Posterior cingulate gyrus (tissue), 11 donors: ENCODE measurements at places on chromosomes 3 and 15.

GRCh38 chr3:192188218-192188835 lies 539.0 kb downstream of the FGF12 start:
- DNase-seq, result no peak

GRCh38 chr3:106129939-106130338 lies 261.1 kb upstream of the CBLB start:
- no peak for DNase-seq

DNA sequence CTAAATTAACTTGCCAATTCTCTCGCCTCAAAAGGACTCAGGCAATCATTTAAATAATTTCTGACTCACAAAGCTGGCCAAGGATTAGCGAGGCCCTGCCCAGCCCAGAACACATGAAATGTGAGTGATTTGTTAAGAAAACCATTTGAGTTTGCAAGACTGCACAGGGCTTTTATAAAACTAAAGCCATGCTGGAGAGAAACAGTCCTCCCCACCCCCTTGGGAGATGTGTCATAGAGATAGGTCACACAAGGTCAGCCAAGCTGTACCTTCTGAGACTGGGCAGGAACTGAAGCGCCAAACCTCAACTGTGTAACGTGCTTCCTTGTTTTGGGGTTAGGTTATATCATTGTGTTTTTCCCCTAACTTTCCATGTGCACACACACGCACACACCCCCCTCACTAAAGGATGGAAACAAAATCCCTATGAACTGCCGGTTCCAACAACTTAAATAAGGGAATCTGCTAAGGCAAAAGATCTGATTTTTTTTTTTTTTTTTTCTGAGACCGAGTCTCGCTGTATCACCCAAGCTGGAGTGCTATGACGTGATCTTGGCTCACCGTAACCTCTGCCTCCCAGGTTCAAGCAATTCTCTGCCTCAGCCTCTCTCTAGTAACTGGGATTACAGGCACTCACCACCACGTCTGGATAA lies 8.1 kb downstream of the SPATA12 start:
- no peak for DNase-seq

- no peak for DNase-seq
Observed at GRCh38 chr15:95975212-95975611, 355.3 kb upstream of the NR2F2 start.

GRCh38 chr15:77495838-77496596 lies 75.3 kb downstream of the HMG20A start:
- no peak for DNase-seq
